ENCODE measurements at places on chromosomes 1 and 21.
A peak's percentile ranks its signal among the peaks of the same experiment; 100 is the strongest.

GRCh38 chr1:30916296-30916695 lies 7.7 kb upstream of the SDC3 start:
- no peaks in the 10 kb centered on the region for H3K4me1 ChIP-seq
- no peak overlapping the region for H3K4me3 ChIP-seq
- no peak overlapping the region for H3K27ac ChIP-seq
- no peaks in the 10 kb centered on the region for H3K27me3 ChIP-seq
- DNase-seq = no peak

- no peak for DNase-seq
- peak overlapping the region; percentile 78 for H3K4me3 ChIP-seq
- H3K27me3 ChIP-seq = no peaks in the 10 kb centered on the region
- H3K4me1 ChIP-seq = peaks cover 44% of the 10 kb centered on the region
- H3K27ac ChIP-seq = peak overlapping the region; percentile 84
Measured at GRCh38 chr1:93079685-93080141, 630 bp downstream of the MTF2 start.

DNA sequence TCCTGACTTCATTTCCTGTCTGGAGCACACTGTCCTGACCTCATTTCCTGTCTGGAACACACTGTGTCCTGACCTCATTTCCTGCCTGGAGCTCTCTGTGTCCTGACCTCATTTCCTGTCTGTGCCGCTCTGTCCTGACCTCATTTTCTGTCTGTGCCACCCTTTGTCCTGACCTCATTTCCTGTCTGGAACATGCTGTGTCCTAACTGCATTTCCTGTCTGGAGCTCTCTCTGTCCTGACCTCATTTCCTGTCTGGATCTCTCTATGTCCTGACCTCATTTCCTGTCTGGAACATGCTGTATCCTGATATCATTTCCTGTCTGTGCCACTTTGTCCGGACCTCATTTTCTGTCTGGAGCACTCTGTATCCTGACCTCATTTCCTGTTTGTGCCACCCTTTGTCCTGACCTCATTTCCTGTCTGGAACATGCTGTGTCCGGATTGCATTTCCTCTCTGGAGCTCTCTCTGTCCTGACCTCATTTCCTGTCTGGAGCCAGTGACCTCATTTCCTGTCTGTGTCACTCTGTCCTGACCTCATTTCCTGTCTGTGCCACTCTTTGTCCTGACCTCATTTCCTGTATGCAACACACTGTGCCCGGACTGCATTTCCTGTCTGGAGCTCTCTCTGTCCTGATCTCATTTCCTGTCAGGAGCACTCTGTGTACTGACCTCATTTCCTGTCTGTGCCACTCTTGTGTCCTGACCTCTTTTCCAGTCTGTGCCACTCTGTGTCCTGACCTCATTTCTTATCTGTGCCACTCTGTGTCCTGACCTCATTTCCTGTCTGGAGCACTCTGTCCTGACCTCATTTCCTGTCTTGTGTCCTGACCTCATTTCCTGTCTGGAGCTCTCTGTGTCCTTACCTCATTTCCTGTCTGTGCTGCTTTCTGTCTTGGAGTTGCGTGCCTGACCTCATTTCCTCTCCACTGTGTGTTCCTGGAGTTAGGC lies 27.6 kb downstream of the SKI start:
- H3K4me1 ChIP-seq = peaks cover 100% of the 10 kb centered on the region
- DNase-seq = no peak
- H3K27ac ChIP-seq = peak overlapping the region; percentile 86
- no peaks in the 10 kb centered on the region for H3K27me3 ChIP-seq

- no peak for DNase-seq
- no peak overlapping the region for H3K4me3 ChIP-seq
- no peak overlapping the region for H3K27ac ChIP-seq
- no peaks in the 10 kb centered on the region for H3K4me1 ChIP-seq
- H3K36me3 ChIP-seq = no peaks in the 10 kb centered on the region
Measured at GRCh38 chr1:219833214-219833815, 95.0 kb downstream of the SLC30A10 start.

- H3K27me3 ChIP-seq = no peaks in the 10 kb centered on the region
- peaks cover 5% of the 10 kb centered on the region for H3K36me3 ChIP-seq
- no peak overlapping the region for H3K27ac ChIP-seq
- H3K4me3 ChIP-seq = no peak overlapping the region
- DNase-seq = no peak
Measured at GRCh38 chr1:14958249-14959058, 195.1 kb upstream of the TMEM51 start.

DNA sequence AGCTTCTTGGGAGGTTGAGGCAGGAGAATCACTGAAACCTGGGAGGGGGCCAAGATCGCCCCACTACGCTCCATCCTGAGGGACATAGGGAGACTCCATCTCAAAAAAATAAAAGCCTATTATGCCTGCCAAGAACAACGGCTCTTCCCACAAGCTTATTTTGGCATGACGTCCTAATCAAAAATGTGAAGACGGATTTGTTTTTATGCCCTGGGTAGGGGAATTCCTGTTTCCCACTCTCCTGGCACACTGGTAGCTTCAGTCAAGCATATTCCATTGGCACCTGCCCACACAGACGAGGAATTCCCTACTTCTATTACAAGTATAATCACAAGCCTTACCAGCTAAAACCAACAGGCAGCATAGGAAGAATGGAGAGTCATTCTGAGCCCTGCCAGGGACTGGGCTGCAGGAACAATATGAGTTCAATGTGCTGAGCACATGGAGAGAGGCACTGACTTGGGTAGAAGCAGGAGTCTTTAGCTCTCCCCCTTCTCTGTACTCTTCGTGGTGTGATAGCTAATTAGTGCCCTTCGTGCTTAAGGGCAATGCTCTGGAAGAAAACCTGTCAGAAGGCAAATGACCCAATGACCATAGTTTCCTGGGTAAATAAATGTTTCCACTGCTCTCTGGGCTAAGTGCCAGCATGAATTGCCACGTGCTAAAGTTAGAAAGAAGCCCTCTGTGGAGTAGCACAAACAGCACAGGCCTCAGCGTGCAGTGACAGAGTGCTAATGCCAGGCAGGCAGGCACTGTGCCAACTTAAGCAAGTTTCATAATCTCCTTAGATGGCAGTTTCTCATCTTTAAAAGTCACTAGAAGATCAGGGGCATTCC lies 16.8 kb downstream of the TNFSF4 start:
- H3K4me1 ChIP-seq = peaks cover 36% of the 10 kb centered on the region
- no peak overlapping the region for H3K4me3 ChIP-seq
- H3K27me3 ChIP-seq = no peaks in the 10 kb centered on the region
- H3K36me3 ChIP-seq = no peaks in the 10 kb centered on the region
- peak overlapping the region; percentile 81 for H3K27ac ChIP-seq

GRCh38 chr1:47382399-47382983 lies 33.6 kb upstream of the FOXE3 start:
- no peaks in the 10 kb centered on the region for H3K36me3 ChIP-seq
- H3K27ac ChIP-seq = no peak overlapping the region
- H3K27me3 ChIP-seq = no peaks in the 10 kb centered on the region
- H3K4me3 ChIP-seq = no peak overlapping the region
- no peaks in the 10 kb centered on the region for H3K4me1 ChIP-seq
- no peak for DNase-seq

DNA sequence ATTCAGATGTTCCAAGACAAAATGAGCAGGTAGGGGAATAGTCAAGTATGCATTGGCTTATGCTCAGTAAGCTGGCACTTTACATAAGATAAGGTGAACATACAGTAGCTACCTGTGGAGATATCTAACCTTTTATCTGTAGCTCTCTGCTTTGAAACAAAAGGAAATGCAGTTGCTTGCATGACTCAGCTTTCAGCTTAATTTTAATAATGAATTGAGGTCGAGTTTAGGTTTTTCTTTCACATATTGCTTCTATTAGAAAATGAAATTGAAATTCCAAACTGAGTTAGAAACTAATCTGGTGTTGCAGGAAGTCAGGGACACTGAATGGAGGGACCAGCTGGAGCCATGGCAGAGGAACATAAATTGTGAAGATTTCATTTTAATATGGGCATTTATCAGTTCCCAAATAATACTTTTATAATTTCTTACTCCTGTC lies 8.3 kb downstream of the FRRS1 start:
- no peaks in the 10 kb centered on the region for H3K36me3 ChIP-seq
- H3K27ac ChIP-seq = peak overlapping the region; percentile 50
- H3K4me1 ChIP-seq = peaks cover 70% of the 10 kb centered on the region
- DNase-seq = no peak
- no peaks in the 10 kb centered on the region for H3K27me3 ChIP-seq
- H3K4me3 ChIP-seq = peak overlapping the region; percentile 13

DNA sequence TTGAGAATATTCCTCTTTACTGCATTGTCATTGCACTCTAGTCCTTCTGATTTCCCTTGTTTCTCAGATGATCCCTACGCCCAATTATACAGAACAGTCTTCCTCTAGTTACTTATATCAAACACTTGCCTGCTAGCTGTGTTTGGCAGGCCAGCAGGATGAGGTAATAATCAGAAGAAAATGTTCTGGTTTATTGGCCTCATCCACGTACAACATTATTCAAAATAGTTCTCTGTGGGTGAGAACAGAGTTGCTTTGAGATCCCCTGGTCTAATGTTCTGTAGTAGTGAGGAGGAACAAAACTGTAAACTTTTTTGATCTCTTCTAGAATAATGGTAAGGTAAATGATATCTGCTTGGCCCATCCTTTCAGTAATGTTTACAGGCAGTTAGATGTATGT lies 22.3 kb upstream of the C1orf105 start:
- no peak overlapping the region for H3K4me3 ChIP-seq
- DNase-seq = no peak
- H3K36me3 ChIP-seq = no peaks in the 10 kb centered on the region
- H3K4me1 ChIP-seq = peaks cover 6% of the 10 kb centered on the region

- peaks cover 72% of the 10 kb centered on the region for H3K36me3 ChIP-seq
- no peaks in the 10 kb centered on the region for H3K27me3 ChIP-seq
- peaks cover 11% of the 10 kb centered on the region for H3K4me1 ChIP-seq
- no peak overlapping the region for H3K4me3 ChIP-seq
- no peak overlapping the region for H3K27ac ChIP-seq
Measured at GRCh38 chr1:2408456-2408855, 3.9 kb downstream of the PEX10 start.

DNA sequence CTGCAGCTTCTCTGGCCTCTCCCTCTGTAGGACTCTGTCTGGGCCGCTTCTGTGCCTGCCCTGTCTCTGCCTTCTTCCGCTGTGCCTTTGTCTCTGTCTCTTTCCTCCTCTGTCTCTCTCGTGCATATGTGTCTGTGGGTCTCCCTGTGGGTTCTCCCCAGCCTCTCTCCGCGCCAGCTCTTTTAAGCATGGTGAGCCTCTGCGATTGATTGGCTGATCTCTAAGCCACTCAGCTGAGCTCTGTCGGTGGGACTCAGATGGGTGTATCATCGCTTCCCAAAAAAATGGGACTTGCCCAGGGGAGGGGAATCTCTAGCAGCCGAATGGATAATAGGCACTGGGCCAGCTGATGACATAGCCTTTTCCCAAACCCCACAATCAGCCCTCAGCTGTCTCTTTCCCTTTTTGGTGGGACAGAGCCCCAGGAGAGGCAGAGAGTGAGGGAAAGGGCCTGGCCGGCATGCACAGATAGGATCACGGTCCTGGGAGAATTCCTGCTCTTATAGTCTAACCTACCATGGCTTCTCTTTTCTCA lies at the start of gene ADAMTS4:
ADAMTS4 (minus strand) TSS at position 158 of the 535 bp plus-strand sequence. CDS start 427 bp downstream, outside the sequence.
- peak within 1 kb of the TSS; percentile 14 for H3K4me3 ChIP-seq
- H3K27me3 ChIP-seq = no peaks in the 10 kb centered on the region
- peak within 1 kb of the TSS; percentile 90 for H3K27ac ChIP-seq
- DNase-seq = no peak
- H3K4me1 ChIP-seq = peaks cover 43% of the 10 kb centered on the region
- H3K36me3 ChIP-seq = peaks cover 7% of the 10 kb centered on the region

- H3K4me3 ChIP-seq = no peak overlapping the region
- peaks cover 40% of the 10 kb centered on the region for H3K27me3 ChIP-seq
- H3K27ac ChIP-seq = no peak overlapping the region
- DNase-seq = no peak
Measured at GRCh38 chr21:33162436-33162951, 67.2 kb upstream of the IFNAR2 start.

- DNase-seq = no peak
- H3K27me3 ChIP-seq = no peaks in the 10 kb centered on the region
- no peak overlapping the region for H3K27ac ChIP-seq
- H3K4me1 ChIP-seq = peaks cover 9% of the 10 kb centered on the region
Measured at GRCh38 chr1:211699059-211699458, 23.6 kb upstream of the NEK2 start.

- no peak for DNase-seq
- no peaks in the 10 kb centered on the region for H3K4me1 ChIP-seq
- H3K27me3 ChIP-seq = no peaks in the 10 kb centered on the region
- H3K4me3 ChIP-seq = no peak overlapping the region
- H3K27ac ChIP-seq = no peak overlapping the region
Measured at GRCh38 chr1:170224469-170224868, 78.7 kb downstream of the NTMT2 start.

DNA sequence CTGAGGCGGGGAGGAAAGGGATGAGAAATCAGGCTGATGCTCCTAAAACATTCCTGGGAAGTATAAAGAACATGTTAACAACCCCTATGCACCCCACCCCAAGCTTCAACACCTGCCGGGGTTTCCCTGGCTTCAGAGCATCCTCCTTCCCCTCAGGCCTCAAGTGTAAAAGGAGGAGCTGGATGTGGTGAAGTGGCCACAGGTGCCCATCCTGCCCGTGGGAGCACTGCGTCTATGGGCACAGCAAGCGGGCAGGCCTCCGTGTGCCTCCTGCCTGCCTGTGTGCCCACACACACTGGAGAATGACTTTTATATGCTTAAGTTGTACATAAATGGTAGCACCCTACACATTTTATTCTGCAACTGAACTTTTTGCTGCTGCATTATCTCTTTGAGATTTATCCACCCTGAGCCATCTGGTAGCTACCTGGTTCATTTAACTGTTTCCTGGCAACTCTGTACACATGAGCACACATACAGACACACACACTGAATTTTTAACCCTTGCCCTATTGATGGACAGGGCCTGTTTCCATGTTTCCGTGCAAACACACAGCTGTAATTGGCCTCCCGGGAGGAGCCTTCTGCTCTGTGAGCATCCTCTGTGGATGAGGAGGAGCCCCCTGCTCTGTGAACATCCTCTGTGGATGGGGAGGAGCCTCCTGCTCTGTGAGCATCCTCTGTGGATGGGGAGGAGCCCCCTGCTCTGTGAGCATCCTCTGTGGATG lies 13.4 kb upstream of the FTCD start:
- no peak overlapping the region for H3K4me3 ChIP-seq
- no peaks in the 10 kb centered on the region for H3K4me1 ChIP-seq
- H3K36me3 ChIP-seq = no peaks in the 10 kb centered on the region
- no peak for DNase-seq
- H3K27me3 ChIP-seq = no peaks in the 10 kb centered on the region
- no peak overlapping the region for H3K27ac ChIP-seq

GRCh38 chr1:195898924-195899323 lies 709.3 kb downstream of the KCNT2 start:
- no peak overlapping the region for H3K27ac ChIP-seq
- H3K4me1 ChIP-seq = no peaks in the 10 kb centered on the region
- H3K27me3 ChIP-seq = no peaks in the 10 kb centered on the region
- H3K4me3 ChIP-seq = no peak overlapping the region

DNA sequence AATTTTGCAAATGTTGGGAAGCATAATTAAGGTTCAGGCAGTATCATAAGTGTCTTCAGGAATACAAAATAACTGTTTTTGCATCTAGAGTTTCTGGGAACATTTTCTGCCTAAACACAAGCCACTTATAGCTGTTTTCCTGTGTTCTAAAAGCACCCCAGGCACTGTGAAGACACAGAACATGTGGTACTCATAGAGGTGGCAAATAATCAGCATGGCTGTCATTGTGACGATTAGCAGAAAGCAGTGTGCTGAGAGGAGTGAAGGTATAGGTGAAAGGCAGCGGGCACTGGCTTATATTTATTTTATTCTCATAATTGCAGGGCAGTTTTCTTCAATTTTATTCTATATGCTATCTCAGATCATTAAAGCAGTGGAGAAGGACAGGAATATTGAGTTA lies 119.6 kb downstream of the LRRC53 start:
- no peaks in the 10 kb centered on the region for H3K4me1 ChIP-seq
- no peak overlapping the region for H3K4me3 ChIP-seq
- no peaks in the 10 kb centered on the region for H3K27me3 ChIP-seq
- no peaks in the 10 kb centered on the region for H3K36me3 ChIP-seq
